Amygdala (tissue), 56 donors: ENCODE measurements at places on chromosomes 7 and 10.

DNA sequence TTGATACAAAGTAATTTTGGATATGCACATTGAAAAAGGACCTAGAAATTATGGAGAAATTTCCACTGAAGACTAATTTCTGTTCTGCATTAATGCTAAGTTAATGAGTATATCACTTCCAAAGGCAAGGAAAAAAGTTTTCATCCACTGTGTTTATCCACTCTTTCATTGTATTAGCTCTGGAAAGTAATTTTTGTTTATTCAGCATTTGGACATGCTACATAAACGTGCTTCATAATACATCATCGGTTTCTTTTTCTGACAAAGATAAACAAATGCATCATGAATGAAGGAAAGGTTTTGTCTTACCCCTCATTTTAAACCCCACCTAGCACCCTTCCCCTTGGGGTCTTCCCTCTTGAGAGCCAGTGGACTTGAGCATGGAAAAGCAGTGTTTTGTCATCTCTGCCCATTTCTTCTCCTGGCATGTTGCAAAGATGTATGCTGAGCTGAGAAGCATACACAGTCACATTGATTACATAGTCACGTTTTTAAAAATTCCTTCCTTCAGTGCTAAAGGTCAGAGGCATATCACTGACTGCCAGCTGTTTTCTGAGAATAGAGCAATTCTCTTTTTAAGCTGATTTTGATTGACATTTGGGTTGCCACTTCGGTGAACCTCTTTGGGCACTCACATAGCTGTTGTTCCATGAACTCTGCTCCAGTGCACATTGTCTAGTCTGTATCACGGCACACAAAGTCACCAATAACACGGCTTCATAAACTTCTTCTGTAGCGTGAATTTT lies 65.9 kb upstream of the C7orf33 start:
- no peak for DNase-seq

GRCh38 chr10:92574548-92575261 lies 812 bp upstream of the IDE start:
- no peak for DNase-seq

GRCh38 chr10:35412900-35413491 lies 76.7 kb downstream of the CCNY start:
- DNase-seq = no peak

GRCh38 chr7:41867639-41868280 lies 164.9 kb upstream of the INHBA start:
- no peak for DNase-seq

- DNase-seq = no peak
Observed at GRCh38 chr10:101452176-101452575, 98.2 kb downstream of the BTRC start.

- no peak for DNase-seq
Observed at GRCh38 chr7:139725077-139725476, 52.7 kb downstream of the HIPK2 start.

DNA sequence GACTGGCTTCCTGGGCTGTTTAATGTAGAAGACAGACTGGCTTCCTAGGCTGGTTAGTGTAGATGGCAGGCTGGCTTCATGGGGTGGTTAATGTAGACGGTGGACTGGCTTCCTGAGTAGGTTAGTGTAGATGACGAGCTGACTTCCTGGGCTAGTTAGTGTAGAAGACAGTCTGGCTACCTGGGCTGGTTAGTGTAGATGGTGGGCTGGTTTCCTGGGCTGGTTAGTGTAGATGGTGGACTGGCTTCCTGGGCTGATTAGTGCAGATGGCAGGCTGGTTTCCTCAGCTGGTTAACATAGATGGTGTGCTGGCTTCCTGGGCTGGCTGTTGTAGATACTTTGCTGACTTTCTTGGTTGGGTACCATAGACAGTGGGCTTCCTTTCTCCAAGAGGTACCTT lies 122.9 kb upstream of the PPP2R2D start:
- DNase-seq = no peak

- no peak for DNase-seq
Observed at GRCh38 chr10:90769946-90770841, 87.6 kb downstream of the HTR7 start.

GRCh38 chr10:113135025-113135424 lies 185.0 kb downstream of the TCF7L2 start:
- no peak for DNase-seq

- no peak for DNase-seq
Observed at GRCh38 chr7:78510580-78511188, 712.1 kb downstream of the PHTF2 start.
